Fibroblast of skin of scalp (primary cell): ENCODE measurements at places on chromosomes 7 and 10.

GRCh38 chr10:131640045-131640644 is 260.7 kb upstream of the PPP2R2D start:
- no peak for DNase-seq

DNA sequence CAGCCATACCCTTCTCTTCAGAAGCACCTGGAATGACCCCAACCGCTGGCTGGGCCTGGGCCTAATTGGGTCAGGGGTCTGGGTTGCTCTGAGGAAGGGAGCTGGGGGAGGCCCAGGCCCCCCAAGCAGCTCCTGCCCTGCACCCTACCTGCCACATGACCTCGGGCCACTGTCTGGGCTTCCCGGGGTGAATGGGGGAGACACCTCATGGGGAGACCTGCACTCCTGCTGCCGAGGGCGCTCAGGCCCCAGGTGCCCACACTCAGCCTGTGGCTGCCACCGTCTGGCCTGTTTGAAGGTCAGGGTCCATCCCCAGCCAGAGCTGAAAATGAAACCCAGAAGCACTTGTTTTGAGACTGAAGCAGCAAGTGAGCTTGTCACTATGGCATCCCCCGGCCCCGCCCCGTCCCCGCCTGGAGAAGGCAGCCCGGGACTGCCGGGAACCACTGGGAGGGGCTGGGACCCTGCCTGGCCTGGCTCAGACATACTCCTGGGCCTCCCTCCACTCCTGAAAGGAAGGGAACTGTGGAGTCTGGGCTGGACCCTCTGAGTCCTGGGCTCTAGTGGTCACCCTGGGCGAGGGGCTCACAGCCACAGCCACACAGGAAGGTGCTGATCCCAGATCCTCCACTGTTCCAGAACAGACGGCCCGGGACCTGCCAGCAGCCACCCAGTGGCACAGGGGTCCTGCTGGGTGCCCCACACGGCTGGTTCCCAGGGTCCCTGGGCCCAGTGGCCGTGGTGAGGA is 7.4 kb upstream of the MICALL2 start:
- DNase-seq, result peak; percentile 73

GRCh38 chr7:120735791-120736190 is 122.2 kb downstream of the TSPAN12 start:
- DNase-seq, result peak; percentile 45

- no peak for DNase-seq
Observed at GRCh38 chr7:106392590-106392989, 107.8 kb upstream of the NAMPT start.

DNA sequence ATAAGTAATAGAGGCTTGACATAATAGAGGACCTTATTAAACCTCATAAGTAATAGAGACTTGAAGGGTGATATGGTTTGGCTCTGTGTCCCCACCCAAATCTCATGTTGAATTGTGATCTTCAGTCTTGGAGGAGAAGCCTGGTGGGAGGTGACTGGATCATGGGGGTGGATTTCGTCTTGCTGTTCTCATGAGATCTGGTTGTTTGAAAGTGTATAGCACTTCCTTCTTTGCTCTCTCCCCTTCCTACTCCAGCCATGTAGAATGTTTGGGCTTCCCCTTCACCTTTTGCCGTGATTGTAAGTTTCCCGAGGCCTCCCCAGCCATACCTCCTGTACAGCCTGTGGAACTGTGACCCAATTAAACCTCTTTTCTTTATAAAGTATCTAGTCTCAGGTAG is 8.6 kb downstream of the KIFBP start:
- DNase-seq, result no peak

DNA sequence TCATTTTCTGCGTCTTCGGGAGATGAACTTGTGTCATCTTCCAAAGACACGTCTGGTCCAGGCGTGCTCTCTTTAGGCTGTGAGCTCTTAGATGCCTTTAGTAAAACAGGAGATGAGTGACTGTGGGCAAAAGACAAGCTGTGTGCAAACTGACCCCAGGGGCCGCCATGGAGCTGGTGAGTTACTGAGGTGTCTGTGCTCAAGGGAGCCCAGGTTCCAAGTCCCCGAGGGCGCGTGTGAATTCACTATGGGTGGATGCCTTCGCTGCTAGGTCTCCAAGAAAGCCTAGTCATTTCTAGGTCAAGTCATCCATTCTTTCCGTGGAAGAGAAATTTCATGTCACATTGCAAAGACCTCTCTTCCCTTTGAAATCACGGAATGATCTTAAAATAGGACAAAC is 83.9 kb upstream of the NMT2 start:
- no peak for DNase-seq

DNA sequence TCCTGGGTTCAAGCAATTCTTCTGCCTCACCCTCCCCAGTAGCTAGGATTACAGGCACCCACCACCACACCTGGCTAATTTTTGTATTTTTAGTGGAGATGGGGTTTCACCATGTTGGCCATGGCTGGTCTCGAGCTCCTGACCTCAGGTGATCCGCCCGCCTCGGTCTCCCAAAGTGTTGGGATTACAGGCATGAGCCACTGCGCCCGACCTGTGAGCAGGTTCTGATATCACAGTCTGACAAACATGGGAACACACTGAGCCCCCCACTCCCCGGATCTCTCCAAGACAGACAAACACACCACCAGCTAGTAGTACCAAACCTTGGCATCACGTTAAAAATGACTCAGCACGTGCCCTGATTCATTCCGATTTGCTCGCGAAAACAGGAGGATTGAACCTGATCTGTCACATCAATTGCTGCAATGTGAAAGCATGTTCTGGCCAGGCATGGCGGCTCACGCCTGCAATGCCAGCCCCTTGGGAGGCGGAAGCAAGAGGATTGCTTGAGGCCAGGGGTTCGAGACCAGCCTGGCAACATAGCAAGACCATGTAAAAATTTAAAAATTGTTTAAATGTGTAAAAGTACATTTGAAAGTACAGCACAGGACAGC is 106.5 kb downstream of the SMURF1 start:
- no peak for DNase-seq

DNA sequence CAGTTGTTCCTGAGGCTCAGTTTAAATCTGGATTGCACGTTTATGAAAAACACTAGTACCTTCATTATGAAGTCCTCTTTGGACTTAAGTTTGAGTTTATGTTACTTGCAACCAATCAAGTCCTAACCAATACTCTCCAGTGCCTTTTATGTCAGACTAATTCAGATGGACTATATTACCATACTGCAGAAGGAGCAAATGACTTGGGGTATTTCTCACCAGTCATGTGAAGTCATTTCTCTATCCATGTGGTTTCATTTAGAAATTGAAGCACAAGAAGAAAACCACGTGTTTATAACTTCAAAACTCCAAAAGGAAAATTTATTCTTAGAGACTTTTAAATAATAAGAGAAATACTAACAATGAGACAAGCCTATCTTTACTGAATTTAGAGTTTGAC is 201.6 kb downstream of the MBL2 start:
- peak; percentile 18 for DNase-seq

DNA sequence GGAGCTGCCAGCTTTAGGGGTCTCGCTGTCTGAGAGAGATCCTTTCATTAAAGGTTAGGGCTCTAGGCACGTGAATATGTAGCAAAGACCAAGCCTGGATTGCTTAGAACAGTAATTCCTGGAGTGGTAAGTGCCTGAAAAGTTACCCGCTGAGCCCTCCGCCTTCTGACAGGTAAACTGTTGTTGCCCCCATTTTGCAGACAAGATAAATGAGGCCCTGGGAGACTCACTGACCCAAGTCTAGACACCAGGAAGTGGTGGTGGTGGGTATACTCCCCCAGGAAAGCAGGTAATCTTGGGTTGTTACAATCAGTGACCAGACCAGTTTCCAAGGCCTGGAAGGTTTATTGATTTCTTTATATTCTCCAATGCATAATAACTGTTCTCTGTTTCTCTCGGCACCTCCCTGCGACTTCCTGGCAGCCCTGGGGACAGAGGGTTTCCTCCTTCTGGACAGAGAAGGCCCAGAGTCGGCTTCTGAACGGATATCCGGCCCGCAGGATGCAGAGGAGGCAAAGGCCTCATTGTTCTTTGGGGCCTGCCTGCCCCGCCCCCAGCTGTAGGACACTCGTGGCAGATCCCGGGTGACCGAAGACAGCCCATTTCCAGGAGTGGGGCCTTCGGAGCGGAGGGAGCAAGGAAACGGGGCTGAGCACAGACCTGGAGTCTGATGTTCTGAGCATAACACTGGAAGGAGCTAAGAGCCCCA is 1.3 kb upstream of the GRK5 start:
- DNase-seq, result peak; percentile 38

- peak; percentile 12 for DNase-seq
Observed at GRCh38 chr7:20330928-20331909, 519 bp downstream of the ITGB8 start.

GRCh38 chr7:12637819-12638592 is 49.4 kb upstream of the ARL4A start:
- DNase-seq, result no peak

DNA sequence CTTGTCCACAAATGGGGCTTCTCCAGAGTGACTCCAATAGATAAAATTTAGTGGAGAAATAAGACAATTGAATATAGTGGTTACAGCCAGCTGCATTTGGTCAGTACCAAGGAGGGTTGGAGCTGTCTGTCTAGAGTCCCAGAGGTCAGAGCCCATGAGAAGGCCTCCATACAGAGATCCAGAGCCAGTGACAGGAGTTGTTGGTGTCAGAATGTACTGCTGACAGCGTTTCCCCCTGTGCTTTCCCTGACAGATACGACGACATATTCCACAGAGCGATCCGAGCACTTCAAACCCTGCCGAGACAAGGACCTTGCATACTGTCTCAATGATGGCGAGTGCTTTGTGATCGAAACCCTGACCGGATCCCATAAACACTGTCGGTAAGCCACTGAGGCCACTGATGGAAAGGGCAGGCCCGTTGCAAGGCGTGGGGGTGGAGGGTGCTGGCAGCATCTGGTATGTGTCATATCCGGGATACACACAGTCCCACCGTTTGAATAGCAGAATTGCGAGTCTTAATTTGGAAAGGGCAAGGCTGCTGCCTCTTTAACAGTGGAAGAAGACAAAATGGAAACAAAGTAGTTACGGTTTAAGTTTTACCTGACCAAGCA is 483.6 kb downstream of the NRG3 start:
- peak; percentile 44 for DNase-seq

- no peak for DNase-seq
Observed at GRCh38 chr7:17556247-17556956, 257.9 kb downstream of the AHR start.

DNA sequence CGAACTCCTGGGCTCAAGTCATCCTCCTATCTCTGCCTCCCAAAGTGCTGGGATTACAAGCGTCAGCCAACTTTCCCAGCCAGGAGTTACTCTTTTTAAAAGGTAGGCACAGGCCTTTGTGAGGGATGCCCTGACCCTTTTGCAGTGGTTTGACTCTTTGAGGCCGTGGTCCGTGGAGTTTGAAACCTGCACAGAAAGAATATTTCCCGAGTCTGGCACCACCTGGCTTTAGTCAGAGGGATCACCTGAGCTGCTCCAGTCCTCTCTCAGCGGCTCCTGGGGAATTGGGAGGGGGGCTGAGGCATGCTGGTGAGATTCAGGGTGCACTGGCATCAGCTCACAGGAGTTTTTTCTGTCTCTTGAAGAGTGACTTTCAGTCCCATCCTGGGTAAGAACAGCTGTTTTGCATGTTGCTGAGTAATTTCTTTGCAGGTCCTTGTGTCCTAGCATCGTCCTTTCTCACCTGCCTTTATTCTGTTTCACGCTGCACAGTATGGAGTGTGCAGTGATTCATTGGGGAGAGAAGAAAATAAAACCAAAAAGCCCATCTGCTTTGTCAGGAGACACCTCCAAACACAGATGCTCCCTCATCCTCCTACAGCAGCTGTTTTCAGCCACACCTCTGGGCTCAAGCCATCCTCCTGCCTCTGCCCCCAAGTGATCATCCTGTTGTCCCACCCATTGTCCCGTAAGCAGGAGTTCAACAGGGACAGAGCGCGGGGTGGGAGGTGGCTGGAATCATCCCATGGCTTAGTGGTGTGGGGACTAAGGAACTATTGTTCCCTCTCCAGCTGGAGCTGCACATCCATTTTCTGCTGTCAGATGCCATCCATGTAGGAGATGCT is 284.7 kb downstream of the CAMK1D start:
- no peak for DNase-seq

DNA sequence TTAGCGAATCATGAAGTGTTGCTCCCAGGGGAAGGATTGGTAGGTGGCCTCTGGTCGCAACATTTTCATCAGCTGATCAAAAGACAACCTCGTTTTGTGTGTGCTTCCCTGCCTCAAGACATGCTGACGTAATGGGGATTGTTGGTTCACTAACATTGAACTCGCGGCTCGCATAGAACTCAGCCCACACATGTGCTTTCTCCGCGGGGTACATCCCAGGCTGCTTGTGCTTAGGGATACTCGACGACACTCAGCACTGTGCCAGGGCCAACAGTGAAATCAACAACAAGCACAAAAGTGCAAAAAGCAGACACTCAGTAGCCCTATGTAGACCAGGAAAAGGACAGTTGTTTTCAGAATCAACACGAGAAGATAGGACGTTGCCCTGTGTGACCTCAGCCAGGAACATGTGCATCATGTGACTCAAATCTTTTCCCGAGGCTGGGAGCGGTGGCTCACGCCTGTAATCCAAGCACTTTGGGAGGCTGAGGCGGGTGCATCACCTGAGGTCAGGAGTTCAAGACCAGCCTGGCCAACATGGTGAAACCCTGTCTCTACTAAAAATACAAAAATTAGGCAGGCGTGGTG is 20.8 kb downstream of the WIPI2 start:
- DNase-seq, result no peak

DNA sequence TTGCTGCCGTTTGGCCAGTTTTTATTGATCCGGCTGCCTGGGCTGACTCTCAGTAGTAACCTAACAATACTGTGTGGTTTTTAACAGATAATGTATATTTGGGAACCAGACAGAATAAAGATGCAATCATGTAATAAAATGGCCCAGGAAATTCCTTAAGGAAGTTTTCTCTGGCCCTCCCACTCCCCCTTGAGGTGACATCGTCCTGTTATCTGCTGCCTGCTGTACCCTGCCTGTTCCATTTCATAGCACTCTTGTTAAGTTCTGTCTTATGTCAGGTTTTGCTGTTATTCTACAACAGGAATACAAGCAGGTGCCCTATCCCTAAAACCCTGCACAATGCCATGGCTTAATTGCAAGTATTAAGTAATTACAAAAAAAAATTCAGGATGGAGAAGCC is 12.5 kb downstream of the ITGB8 start:
- DNase-seq, result no peak
